ENCODE measurements at places on chromosomes 11 and 22.

DNA sequence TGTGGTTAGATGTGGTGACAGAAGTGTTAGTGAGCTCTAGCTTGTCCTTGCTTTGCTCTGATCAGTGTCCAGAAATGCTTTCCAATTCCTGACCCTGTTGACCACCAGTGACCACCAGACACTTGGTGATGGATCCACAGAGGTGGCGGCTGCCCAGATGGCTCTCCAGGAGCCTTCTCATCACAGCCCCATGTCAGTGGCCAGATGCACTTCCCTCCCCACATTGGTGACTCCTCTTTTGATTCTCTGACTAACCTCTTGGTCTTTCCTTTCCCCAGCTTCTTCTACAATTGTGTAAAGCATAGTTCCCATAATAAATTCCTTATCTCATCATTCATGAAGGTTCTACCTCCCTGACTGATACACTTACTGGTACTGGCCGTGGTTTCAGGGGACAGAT is 40.1 kb upstream of the CXCR5 start:
- no peak for DNase-seq

GRCh38 chr22:45698094-45698493 is 26.5 kb downstream of the ATXN10 start:
- DNase-seq, result no peak

DNA sequence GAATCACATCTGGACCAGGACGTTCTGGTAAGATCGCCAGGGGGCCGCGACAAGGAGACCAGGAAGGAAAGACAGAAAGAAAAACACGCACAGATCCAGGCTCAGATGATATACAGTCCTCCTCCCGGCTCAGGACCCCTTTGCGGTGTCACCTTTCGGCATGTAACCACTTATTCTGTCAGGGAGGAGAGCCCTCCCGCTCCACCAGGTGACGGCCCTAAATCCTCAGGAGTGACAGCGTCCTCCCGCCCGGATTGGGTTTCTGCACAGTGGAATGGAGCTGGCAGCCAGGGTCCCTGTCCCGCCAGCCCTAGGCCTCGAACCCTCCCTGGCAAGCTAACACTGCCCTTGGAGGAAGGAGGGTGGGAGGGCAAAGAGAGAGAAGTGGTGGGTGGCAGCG is 24.3 kb upstream of the KCNQ1OT1 start:
- no peak for DNase-seq

DNA sequence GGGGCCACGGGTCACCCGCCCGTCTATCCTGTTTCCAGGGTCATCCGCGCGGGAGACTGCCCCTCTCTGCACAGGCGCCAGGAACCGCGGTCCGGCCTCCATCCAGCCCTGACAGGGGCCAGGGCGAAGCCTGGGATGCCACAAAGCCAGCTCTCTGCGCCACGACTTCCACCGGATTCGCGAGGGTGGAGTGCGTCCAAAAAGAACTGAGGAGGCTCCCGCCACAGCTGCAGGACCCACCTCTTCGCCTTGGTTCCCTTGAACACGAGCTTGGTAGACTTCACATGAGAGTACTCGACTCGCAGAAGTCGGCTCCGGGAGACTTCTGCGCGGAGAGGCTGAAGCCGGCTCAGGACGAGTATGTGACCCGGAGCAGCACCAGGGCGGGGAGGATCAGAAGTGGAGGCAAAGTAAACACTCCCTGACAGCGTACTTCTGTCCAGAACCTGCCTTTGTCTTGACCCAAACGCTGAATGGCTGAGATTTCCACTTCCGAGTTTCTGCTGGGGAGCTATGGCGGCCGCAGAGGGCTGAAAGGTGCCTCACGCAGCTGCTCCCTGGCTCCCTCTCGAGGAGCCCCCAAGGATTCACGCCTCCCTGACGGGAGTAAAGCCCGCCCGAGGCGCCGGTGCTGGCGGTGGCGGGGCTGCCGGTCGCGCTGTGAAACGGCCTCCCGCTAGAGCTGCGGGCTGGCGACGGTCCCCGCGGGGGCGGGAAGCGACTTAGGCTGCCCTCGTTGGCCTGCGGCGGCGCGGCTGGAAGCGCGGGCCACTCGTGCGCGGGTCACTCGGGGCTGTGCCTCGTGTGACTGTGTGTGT is 4566.7 kb upstream of the OR11H1 start:
- DNase-seq, result no peak

GRCh38 chr11:75420224-75421034 is 12.6 kb downstream of the KLHL35 start:
- DNase-seq, result no peak
